ENCODE measurements at places on chromosomes 7 and 10.

- DNase-seq, result no peak
These were observed 139.7 kb upstream of the PCBD1 start for GRCh38 chr10:71028066-71028465.

GRCh38 chr10:44981172-44982113 lies 2.8 kb upstream of the DEPP1 start:
- DNase-seq, result no peak

- no peak for DNase-seq
These were observed 12.7 kb upstream of the SMURF1 start for GRCh38 chr7:99156649-99157048.

DNA sequence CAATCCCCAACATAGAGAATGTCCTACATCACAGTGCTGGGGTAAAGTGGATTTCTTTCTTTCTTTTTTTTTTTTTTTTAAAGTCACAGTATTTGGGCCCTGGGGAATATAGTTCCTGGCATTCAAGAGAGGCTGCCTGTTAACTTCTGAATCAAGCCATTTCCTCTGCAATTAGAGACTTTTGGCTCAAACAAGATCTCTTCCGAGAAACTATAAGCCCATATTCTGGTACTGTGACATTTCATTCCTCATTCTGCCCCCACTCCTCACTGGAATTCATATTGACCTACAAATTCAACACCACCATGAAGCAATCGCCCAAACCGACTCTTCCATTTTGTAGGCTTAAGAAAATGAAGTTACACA lies 187.4 kb downstream of the PHTF2 start:
- no peak for DNase-seq

DNA sequence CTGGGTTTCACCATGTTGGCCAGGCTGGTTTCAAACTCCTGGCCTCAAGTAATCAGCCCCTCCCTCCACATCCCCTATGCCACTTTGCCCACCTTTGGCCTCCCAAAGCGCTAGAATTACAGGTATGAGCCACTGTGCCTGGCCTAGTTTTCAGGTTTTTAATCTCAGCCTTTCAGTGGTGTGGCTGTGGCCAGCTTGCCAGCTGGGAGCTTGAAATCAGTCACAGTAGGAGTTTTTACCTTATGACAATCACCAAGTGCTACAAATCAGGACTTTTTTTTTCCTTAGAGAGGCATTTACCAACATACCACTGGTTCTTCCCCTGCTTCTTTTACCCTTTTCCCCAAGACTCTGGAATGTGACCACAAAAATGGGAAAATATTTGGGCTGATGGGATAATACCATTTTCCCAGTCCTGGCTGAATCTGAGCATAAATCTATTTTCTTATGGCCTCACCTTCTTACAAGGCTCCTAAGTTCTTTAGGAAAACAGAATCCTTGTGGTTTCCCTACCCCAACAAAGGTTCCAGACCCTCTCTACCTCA lies 6.2 kb downstream of the STEAP4 start:
- DNase-seq, result no peak

DNA sequence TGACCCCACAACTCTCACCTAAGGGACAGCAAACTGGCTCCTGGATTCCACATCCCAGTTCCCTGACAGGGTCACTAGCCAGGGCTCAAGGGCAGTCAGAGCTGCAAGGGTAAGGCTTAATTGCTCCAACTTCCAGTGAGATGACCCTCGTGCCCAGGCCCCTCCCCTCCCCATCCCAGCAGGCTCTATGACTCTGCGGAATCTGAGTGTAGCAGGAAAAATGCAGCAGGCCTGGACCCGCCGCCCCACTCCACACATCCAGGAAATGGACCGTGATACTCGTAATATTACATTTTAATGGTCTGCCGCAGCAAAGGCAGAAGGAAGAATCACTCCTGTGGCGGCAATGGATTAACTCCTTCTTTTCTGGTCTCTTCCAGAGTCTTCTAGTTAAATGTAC lies 91.7 kb upstream of the CHST15 start:
- DNase-seq, result no peak

Data from activated T-helper 2 cell treated with anti-CD3 and anti-CD28 coated beads, Interferon-gamma antibody, Interleukin-2, Interleukin-4, amounts not matched to agents 10 μg/mL and 5 μg/mL and 100 μg/mL, durations not matched to agents 14 hours and 24 hours and 36 hours (primary cell).